ENCODE measurements at places on chromosomes 7 and 10.

DNA sequence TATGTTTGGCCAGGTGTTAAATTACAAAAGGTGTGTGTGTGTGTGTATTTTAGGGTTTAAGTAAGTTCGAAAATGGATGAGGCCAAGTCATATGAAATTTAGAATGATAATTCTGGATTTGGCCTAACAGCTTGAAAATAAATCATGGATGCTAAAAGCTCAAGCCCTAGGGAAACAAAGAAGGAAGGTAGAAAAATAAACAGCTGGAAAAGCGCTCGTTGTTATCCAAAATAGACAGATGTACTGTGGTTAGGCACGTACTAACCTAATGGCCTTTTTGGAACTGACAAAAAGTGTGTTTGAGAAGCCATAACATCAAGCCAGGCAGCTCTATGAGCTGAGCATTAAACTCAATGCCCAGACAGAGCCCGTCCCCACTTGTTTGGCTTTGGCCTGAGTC, 17.5 kb upstream of the PALS2 start:
- DNase-seq: peak; percentile 11

DNA sequence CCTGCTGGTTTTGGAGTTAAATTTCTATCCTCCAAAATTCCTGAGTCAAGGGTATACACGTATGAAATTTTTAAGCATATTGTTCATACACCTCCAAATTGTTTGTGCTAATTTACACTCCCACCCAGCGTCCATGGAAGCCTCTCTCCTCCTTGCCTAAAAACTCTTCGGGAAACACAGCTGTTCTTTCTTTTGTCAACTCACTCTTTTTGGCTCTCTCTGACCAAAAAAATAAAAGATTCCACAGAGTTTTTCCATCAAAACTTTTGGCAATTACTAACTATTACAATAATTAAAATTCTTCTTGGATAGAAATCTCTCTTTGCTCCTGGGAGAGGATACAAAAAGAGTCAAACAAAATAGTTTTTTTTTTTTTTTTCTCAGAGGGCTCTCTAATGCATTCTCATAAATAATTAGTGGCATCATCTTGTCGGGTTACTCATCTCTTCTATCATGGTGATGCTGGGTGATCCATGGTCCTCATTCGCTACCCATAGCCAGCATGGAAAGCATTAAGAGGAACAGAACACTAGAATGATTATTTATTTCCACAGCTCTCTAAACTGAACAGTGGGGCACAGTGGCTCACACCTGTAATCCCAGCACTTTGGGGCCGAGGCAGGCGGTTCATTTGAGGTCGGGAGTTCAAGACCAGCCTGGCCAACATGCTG, 310.7 kb downstream of the SFMBT2 start:
- DNase-seq: no peak

GRCh38 chr7:95784796-95785195, 12.4 kb downstream of the DYNC1I1 start:
- DNase-seq: no peak

DNA sequence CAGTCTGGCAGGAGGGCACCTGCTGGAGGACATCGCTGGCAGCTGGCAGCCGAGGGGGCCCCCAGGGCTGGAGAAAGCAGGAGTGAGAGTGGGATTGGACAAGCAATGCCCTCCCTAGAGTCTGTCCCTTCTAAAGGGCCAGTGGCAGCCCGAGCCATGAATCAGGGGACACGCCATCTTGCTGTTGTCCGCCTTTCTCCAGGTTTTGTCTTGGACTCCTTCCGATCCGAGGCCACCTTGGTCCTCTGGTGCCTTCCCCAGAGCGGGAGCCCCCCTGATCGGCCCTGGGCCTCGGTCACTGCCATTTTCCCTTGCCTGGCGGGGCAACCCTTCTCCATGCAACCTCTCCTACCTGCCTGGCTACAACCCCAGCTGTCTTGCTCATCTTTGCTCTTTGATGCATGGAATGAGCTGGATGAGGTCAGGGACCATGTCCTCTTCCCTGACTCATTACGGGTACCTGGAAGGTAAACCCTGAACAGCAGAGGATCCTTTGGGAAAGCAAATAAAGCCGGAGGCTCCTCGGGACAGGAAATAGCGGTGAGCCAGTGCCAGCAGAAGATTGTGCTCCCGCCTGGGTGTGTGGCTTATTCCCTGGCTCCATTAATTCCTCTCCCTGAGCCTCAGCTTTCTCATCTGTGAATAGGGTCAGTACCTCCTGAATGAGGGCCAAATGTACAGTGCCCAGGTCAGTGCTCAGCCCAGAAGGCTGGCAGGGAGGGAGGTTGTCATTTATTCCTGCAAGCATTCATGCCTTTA, 112.0 kb downstream of the GRK5 start:
- peak; percentile 33 for DNase-seq

DNA sequence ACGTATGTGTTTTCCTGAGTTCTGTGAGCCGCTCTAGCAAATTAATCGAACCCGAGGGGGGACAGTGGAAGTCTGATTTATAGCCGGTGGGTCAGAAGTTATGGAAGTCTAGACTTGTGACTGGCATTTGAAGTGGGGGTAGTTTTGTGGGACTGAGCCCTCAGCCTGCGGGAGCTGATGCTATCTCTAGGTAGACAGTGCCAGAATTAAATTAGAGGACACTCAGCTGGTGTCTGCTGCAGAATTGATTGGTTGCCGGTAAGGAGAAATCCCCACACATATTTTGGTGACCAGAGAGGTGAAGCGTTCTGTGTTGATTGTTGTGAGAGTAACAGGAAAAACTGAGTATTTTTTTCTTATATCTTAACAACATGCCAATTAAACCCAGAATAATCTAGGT, 143.8 kb upstream of the ADCY1 start:
- DNase-seq: no peak

DNA sequence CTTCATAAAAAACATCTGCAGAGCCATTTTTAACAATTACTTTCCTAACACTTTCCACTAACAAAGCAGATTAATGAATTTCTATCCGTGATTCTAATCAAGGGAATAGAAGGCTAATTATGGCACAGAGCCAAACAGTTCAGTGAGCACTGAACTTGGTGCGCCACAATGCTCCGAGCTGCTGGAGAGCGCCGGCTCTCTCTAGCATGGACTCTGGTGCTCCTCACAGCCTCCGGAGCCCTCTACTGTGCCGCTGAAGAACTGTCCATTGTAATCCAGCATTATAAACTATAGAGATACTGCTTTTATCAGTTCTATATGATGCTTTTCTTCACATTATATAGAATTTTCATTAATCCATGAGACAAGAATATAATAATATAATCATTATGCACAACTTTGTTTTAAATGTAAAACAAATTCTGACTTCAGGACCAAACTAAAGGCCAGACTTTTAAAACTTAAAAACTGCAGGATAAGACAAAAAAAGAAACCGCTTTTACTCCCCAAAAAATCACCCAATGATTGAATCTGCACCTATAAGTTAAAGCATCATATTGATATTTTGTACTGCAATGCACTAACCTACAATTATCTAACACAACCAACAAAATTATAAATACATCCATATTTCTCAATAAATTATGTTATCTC, 123.6 kb downstream of the RNF32 start:
- DNase-seq: peak; percentile 46

DNA sequence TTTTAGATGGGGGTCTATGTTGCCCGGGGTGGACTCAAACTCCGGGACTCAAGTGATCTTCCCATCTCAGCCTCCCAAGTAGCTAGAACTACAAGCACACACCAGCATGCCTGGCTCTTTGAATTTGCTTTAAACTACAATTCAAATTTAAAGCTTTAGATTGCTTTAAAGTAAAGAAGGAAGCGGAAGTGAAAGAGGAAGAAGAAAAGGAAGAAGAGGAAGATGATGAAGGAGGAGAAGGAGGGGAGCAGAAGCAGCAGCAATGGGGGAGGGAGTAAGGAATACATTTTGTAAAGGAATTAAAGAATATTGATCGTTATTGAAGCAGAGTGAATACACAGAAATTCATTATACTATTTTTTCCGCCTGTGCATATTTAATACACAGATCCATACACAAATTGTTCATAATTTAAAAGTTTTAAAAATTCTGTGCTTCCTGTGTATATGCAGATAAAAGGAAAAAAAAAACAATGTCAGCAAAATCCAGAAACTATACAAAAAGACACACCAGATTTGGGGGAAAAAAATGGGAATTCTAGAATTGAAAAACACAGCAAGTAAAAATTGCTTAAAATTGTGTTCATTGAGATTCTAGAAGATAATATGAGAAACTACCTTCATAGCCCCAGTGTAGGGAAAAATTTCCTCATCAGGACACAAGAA, 60.8 kb upstream of the KCNMA1 start:
- no peak for DNase-seq

DNA sequence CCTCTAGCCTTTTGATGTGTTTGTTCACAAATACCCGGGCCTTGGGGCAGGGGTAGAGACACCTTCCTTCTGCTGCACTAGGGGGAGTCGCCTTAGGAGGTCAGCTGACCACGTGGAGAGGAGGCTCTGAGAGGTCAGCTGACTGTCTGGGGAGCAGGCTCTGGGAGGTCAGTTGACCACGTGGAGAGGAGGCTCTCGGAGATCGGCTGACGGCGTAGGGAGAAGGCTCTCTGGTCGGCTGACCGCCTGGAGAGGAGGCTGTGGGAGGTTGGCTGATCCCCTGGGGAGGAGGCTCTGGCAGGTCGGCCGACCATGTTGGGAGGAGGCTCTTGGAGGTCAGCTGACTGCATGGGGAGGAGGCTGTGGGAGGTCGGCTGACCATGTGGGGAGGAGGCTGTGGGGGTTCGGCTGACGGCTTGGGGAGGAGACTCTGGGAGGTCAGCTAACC, 59.6 kb upstream of the LYZL1 start:
- no peak for DNase-seq

- no peak for DNase-seq
Measured at GRCh38 chr7:925601-926000, 28.9 kb downstream of the ADAP1 start.

DNA sequence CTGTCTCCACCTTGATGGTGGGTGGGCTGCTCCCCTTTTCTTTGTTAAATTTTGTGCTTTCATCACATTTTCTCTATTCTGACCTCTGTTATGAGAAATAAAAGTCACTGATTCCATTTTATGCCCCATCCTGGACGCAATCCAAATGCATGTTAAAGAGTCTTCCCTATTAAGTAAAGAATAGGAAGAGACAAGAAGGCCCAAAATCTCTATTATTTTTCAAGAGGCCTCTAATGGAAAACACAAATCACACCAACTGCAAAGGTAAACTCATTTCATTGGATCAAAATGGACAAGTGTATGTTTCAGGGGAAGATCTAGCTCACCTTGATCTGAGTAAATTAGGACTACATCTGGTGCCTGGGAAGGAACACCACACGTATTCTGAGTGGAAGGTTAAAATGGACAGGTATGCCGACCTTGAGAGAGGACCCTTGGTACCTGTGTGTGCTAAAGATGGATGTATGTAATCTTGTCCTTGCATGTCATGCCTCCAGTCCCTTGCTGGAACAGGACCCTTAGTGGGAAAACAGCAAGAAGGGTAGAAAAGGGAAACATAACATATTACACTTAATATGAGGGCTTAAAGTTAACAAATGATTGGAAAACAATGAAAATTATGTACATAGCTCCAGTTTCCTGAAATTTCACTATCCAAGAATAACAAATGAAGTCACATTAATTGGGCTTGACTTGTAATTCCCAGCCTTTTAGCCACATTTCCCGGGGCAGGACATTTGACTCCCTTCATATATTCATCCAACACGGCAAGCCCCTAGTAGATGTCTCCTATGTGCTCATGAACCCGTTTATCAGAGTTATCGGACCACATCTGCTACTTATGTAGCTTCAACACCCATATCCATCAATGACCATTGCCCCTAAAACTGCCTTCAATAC, 7.6 kb downstream of the IFIT2 start:
- no peak for DNase-seq

- no peak for DNase-seq
Measured at GRCh38 chr7:29309041-29309854, 114.7 kb downstream of the CHN2 start.

- DNase-seq: no peak
Measured at GRCh38 chr10:90784771-90785170, 73.1 kb downstream of the HTR7 start.

- DNase-seq: no peak
Measured at GRCh38 chr10:60209874-60210570, 179.7 kb downstream of the ANK3 start.

DNA sequence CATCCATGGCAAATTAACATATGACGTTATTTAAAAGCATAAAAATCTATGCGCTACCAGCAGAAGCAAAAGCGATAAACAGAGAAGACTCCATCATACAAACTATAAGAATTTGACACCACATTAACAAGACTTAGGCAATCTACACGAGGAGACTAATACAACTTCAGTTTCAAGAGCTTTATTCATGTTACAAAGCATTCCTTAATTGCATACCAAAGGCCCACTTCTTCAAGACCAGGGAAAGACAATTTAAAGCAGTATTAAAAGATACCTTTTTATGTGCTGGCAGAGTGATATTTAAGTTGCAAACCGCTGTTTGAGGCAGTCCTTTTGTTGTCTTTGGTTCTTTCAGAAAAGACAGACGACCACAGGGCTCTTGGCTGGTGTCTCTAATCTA, 176.0 kb upstream of the CCDC6 start:
- no peak for DNase-seq

Measured in foreskin keratinocyte (primary cell).